ENCODE measurements at places on chromosomes 1 and 21. TPM values are rescaled to one million over a fixed set of nuclear protein-coding genes. Genes with fewer than 3 reads are reported as not detected.

ZNF684 gene
- total RNA-seq = 4.1 TPM

PLA2G2D gene
- total RNA-seq = not detected

DNA sequence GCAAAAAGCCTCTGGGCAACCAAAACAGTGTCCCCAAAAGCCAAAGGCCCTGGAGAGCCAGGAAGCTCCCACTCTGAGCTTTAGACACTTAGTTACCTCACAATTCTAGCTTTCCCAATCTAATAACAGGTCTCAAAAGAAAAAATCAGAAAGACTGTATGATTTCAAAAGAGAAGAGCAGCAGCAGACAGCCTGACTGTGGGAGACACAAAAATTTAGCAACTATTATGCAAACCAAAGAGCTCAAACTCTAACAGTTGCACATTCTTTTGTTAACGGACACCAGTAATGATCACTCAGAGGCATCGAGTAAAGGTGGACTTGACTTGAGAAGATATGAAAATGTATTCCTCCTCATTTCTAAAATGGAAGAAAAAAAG is 160.1 kb downstream of the SLC45A1 start:
- DNase-seq = no peak
- peaks cover 17% of the 10 kb centered on the region for H3K4me1 ChIP-seq
- no peaks in the 10 kb centered on the region for H3K36me3 ChIP-seq
- no peaks in the 10 kb centered on the region for H3K27me3 ChIP-seq

DNA sequence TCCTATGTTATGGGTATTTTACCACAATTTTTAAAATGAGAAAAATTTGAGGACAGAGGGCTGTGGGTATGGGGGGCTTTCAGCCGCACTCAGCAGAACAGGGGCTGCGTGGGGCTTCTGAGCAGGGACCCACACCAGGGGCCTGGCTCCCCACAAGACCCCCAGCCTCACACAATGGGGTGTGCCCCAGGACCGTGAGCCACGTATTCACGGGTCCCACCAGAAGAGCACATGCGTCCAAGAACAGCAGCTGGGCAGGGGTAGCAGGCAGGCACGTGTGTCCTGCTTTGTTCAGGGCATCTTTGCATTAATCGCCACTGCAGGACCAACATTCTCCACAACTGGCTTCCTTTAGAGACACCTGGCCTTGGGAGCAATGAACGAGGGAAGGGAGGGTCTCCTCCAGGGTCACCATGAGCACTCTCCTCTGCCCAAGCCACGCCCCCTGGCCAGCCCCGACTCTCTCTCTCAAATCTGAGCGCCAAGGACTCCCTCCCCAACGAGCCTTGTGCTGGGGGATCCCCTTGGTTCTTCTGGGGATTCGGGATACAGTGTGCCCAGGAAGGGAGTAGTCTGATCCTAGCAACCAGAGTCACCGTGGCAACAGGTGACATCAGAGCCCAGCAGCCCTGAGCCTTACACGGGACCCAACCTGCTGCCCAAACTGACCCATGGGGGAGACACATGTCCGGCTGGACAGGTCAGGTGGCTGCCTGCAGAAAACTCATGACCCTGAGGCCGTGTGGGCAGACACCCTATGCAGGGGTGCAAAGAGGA is 7.4 kb upstream of the ARF1 start:
- no peak overlapping the region for H3K4me3 ChIP-seq
- H3K4me1 ChIP-seq = no peaks in the 10 kb centered on the region
- H3K27ac ChIP-seq = no peak overlapping the region
- peaks cover 6% of the 10 kb centered on the region for H3K27me3 ChIP-seq
- no peak for DNase-seq
- H3K36me3 ChIP-seq = no peaks in the 10 kb centered on the region

DNA sequence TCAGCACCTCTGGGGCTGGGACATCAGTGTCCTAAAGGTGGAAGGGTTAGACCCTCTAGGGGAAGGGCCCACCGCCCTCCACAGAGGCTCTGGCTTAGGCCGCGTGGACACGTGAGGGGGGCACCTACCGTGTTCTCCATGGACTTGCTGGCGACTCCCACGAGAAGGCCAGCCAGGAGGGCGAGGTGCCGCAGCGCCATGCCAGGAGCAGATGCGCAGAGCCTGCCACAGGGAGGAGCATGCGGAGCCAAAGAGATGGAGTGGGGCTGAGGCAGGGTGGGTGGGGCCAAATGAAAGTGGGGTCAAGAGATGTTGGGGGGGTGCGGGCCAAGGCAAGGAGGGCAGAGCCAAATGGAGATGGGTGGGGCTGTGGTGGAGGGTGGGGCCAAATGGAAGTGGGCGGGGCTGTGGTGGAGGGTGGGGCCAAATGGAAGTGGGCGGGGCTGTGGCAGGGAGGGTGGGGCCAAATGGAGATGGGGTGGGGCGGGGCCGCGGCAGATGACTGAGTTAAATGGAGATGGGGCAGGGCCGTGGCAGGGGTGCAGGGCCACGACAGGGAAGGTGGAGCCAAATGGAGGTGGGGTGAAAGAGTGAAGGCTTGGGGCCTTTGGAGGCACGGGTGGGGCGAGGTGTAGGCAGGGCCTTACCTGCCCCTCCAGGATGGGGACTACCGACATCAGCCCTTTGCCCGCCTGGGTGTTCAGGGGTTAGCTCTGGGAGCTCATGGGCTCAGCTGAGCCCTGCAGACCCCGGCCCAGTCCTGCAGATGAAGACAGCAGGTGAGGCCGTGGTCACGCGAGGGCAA is 17.4 kb upstream of the RNF223 start:
- no peaks in the 10 kb centered on the region for H3K36me3 ChIP-seq
- DNase-seq = no peak
- H3K27me3 ChIP-seq = no peaks in the 10 kb centered on the region
- H3K27ac ChIP-seq = no peak overlapping the region

- DNase-seq = no peak
- peaks cover 24% of the 10 kb centered on the region for H3K27me3 ChIP-seq
- H3K4me1 ChIP-seq = no peaks in the 10 kb centered on the region
These were observed 84.6 kb upstream of the CASZ1 start for GRCh38 chr1:10881046-10881445.
